ENCODE measurements at places on chromosomes 12 and 14.

GRCh38 chr12:91138337-91138920 is 27.1 kb upstream of the LUM start:
- no peak for DNase-seq

GRCh38 chr14:106879241-106879640 is 1352.9 kb downstream of the TMEM121 start:
- peak; percentile 61 for DNase-seq

- DNase-seq, result no peak
Measured at GRCh38 chr14:36333119-36333518, 12.7 kb upstream of the MBIP start.

DNA sequence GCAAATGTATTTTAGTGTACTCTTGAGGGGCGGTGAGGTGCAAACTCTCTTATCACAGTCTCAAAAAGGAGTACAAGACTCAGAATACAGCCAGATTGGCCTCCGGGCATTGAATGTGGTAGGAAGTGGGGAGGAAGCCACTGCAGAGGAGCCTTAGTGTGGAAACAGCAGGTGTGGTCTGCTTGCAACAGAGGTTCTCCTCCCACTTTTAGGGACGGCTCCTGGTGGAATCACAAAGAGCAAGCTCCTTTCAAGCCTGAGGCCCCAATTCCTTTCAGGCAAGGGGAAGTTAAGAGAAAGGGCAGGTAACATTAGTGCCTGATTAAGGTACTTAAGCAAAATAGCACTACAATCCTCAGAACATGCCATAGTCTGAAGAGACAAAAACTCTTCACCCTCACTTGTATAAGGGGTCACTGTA is 23.7 kb upstream of the SLC2A3 start:
- DNase-seq, result peak; percentile 41

- DNase-seq, result no peak
Measured at GRCh38 chr12:23534196-23534595, 415.3 kb downstream of the SOX5 start.

GRCh38 chr12:26623136-26623535 is 209.9 kb downstream of the ITPR2 start:
- DNase-seq, result no peak

- no peak for DNase-seq
Measured at GRCh38 chr12:119681728-119682638, 14.1 kb downstream of the PRKAB1 start.

DNA sequence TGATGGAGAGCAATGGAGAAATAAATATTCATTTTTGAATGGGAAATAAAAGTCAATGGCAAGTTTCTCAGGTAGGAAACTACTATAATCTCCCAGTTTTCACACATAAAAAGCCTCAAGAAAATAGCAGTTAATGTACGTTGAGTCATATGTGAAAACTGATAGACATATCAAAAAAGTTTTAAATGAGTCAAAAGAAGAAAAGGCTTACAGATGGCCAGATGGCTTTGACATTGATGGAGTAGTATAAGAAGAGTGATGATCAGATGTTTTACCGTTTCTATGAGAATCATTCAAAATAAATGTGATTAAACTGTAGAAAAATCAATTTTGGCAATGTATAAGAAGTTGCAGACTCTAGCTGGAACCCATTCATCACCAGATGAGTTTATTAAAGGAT is 97.8 kb downstream of the LLPH start:
- no peak for DNase-seq

DNA sequence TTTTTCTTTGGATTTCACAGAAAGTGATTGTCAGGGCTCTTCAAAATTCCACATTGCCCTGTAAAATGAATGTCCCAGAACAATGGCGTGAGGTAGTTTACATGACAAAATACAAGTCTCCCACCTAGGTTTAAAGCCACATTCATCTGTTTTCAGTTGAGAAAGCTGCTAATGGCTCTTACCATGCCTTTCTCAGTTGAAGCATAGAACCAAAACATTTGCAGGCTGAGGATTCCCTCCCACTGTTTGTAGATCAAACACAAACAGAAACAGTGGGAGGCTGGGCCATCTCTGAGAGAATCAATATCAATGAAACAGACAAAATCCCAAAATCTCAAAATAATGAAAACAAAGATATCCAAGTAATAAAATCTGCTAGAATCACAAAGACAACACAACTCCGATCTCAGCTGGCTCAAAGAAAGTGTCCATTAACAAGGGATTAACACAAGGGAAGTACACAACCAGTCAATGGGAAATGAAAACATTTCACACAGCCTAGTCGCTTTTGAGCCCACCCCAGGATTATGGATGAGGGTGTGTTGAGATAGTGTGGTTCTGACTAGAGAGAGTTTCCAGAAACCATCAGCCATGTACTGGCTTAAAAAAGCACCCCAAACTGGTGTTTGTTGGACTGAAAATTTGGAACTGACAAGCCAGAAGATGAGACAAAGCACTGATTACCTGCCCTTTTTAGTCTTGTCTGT is 54.5 kb upstream of the TMEM260 start:
- no peak for DNase-seq

GRCh38 chr12:127008755-127009403 is 1258.1 kb upstream of the TMEM132C start:
- no peak for DNase-seq

- DNase-seq, result peak; percentile 56
Measured at GRCh38 chr12:101939856-101940265, 62.5 kb downstream of the DRAM1 start.

DNA sequence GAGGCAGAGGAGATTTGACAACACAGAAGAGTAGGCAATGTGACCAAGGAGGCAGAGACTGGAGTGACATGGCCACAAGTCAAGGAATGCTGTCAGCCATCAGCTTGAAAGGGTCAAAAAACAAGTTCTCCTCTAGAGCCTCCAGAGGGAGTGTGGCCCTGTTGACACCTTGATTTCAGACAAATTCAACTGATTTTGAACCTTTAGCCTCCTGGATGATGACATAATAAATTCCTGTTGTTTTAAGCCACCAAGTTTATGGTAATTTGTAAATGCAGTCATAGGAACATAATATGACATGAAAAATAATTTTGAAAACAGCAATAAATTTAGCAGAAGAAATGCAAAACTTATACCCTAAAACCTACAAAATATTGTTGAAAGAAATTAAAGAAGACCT is 8.5 kb upstream of the NGDN start:
- DNase-seq, result no peak

DNA sequence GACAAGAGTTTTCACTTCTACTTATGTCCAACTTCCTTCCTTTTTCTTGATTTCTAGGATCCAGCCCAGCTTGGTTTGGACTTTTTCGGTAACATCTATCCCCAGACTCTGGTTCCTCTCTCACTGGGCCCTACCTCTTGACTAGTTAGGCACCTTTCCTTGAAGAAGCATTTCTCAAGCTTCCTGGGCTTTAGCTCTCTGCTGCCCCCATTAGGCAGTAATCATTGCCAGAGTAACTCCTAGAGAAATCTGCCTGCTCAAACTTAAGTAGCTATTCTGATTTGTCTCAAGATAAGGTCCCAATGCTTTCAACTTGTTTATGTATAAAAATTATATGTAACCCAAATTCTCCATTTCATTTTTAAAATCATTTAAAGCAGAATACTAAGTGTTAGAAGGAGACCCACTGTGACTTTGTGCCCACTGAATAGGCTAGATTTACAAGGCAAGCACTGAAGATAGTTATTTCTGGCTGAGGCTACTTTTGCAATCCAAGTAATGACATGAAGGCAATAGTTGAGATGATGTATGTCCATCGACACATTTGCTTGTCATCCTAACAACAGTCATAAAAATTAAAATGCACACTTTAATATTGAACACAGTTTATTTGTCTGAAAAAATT is 275.0 kb upstream of the G2E3 start:
- peak; percentile 12 for DNase-seq

GRCh38 chr12:39440101-39440500 is 2.8 kb downstream of the KIF21A start:
- DNase-seq, result no peak

DNA sequence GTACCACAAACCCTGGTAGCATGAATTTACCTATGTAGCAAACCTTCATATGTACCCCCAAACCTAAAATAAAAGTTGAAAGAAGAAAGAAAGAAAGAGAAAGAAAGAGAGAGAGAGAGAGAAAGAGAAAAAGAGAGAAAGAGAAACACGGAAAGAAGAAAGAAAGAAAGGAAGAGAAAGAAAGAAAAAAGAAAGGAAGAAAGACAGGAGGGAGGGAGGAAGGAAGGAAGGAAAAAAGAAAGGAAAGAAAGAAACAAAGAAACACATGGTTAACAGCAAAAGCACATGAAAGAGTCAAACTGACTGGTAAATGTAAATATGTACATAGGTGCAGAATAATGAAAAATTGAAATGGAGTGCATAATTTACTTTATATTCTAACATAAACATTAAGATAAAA is 903.4 kb downstream of the LRFN5 start:
- DNase-seq, result no peak

DNA sequence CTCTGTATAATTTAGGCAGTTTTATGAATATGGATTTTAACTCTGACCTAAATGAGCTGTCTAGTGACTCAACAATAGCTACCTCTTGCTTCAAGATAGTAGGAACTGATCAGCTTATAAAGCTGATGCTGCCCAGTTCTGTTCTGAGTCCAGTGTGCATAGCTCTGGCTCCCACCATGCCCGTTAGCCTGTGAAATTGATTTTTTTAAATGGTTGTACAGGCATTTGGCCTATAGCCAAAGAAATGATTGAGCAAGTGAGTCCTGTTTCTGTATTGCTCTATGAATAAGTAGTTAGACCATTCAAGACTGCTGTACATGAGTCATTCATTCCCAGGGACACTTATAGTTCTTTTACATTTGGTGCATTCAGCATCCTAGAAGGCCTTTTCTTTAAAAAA is 36.4 kb downstream of the SAMD4A start:
- DNase-seq, result no peak

DNA sequence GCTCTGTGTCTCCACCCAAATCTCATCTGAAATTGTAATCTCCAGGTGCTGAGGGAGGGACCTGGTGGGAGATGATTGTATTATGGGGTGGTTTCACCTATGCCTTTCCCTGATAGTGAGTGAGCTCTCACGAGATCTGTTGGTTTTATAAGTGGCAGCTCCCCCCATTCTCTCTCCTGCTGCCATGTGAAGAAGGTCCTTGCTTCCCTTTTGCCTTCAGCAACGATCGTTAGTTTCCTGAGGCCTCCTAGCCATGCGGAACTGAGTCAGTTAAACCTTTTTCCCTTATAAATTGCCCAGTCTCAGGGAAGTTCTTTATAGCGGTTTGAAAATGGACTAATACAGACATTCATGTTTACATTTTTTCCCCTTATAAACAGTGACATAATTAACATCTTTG is 36.1 kb downstream of the PELI2 start:
- DNase-seq, result no peak

DNA sequence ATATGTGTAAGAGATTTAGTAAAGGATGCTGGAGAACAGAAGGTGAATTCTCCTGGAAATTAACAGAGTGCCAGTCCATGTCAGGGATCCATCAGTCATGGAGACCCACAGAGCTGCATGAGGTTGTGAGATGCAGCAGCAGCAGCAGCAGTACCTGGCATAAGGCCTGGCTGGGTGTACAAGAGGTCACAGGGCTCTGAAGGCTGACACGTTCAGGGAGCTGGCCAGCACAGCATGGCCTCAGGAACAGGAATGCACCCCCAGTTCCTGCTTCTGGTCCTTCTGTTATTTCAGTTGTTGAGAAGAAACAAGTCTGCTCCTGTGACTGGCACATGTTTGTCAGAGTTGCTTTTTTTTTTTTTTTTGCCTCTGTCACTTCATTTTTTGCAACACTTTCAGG is 210.8 kb downstream of the CNTN1 start:
- no peak for DNase-seq

GRCh38 chr12:84793558-84794367 is 118.8 kb downstream of the SLC6A15 start:
- DNase-seq, result no peak

GRCh38 chr14:91277546-91278382 is 33.3 kb upstream of the GPR68 start:
- no peak for DNase-seq

- no peak for DNase-seq
Measured at GRCh38 chr12:28938581-28939235, 210.4 kb upstream of the FAR2 start.

- DNase-seq, result no peak
Measured at GRCh38 chr12:75848431-75848925, 183.1 kb downstream of the PHLDA1 start.

DNA sequence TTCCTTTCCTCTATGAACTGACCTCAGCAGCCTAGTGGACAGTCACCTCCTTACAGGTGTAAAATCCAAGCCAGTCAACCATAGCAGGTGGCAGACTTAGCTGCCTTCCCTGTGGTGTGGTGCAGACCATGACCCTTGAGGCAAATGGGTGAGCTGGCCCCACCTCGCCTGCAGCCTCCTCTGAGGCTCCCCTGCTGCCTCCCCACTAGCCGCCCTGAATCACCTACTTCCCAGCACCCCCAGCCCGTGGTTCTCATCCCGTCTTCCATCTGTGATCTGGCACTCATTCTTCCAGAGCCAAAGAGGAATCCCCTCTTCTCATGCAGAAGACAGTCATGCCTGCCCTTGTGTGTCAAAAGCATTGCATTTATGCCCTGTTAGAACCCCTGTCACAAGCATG is 34.4 kb upstream of the TSPAN9 start:
- no peak for DNase-seq

- DNase-seq, result no peak
Measured at GRCh38 chr12:20561871-20562270, 133.3 kb upstream of the SLCO1C1 start.
